GM23338 (cell line): ENCODE measurements at places on chromosomes 6 and 20.

DNA sequence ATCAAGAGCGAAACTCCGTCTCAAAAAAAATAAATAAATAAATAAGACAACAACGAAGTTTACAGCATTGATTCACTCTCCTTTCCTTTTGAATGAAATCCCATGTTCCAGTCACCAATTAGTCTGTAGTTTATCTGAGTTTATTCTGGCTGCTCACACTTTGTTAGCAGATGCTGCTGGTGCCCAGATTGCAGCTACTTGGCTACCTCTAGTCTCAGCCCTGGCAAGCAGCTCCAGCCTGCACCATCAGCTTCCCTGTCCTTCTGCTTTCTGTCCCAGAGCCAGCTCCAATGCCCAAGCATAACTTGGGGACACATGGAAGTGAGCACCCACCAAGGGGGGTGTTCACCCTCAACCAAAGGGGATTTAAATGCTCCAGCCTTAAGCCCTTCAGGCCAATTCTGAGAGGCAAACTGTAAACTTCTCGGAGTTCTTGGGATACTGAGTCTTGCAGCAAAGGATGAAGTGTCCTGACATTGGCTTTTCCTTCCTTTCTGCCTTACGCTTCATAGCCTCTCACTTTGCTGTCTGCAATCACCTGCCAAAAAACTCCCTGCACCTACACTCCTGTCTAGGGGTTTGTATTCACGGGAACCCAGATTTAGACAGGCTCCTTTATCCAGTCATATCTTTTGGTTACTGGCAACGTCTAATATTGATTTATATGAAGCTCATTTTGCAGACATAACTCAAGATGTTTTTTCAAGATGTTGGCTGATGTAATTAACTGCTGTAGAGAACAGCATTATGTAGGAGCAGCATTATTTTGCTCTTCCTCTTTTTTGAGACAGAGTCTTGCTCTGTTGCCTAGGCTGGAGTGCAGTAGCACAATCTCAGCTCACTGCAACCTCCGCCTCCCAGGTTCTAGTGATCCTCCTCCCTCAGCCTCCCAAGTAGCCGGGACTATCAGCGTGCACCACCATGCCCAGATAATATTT is 9.8 kb upstream of the TASP1 start:
- DNase-seq, result no peak

GRCh38 chr20:2293971-2294370 is 1.8 kb upstream of the TGM3 start:
- no peak for DNase-seq

DNA sequence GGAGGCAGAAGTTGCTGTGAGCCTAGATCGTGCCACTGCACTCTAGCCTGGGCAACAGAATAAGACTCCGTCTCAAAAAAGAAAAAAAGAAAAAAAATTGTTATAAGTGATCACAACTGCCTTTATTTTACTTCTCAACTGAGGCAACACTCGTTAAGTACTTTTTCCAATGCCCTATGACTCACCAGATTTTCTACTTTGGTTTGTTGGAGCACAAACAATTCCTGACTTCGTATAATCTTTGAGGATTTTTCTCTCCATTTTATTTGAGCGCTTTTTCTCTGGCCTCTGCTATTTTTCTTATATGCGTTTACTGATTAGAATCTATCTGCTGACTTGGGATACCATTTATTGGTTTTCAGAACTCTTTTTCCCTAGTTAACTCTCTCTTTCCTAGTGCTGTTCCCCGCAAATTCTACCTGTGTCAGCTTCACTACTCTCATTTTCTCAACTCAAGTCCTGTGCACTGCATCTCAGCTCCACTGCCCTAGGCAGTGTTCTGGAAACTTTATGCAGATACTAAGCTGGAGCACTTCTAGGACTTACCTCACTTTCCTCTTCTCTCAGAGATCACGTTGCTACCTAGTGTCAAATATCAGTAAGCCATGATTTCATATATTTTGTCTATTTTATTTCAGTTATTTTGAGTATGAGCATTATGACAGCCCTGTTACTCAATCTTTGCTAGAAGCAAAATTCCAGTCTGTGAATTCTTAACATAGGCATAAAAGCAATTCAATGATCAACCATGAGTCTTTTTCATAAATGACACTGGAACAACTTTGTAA is 1120.1 kb upstream of the CITED2 start:
- DNase-seq, result no peak

DNA sequence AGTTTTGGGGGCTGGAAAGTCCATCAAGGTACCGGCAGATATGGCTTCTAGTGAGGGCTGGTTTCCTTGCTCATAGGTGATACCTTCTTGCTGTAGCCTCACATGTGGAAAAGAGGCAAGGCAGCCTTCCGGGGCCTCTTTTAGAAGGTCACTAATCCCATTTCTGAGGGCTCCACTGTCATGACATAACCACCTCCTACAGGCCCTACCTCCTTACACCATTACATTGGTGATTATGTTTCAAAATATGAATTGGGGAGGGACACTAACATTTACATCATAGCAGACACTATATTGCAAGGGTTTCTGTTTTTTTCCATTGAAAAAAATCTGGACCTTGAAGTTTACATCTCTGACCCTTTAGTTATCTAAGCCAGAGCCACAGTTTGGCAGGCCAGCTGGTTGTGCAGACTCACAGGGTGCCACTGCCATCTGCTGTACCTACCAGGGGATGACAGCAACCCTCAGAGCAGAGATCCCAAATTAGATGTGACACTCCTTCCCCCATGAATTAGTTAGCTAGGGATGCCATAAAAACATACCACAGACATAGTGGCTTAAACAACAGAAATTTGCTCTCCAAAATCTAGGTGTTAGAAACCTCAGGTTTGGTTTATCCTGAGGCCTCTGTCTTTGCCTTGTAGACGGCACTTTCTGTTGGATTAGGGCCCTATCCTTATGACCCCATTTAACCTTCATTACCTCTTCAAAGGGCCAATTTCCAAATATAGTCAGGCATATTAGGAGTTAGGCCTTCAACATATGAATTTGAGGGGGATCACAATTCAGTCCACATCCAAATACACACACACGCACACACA is 166.4 kb upstream of the RNF217 start:
- DNase-seq, result peak; percentile 55

GRCh38 chr6:52649536-52650160 is 21.3 kb upstream of the TMEM14A start:
- DNase-seq, result no peak

DNA sequence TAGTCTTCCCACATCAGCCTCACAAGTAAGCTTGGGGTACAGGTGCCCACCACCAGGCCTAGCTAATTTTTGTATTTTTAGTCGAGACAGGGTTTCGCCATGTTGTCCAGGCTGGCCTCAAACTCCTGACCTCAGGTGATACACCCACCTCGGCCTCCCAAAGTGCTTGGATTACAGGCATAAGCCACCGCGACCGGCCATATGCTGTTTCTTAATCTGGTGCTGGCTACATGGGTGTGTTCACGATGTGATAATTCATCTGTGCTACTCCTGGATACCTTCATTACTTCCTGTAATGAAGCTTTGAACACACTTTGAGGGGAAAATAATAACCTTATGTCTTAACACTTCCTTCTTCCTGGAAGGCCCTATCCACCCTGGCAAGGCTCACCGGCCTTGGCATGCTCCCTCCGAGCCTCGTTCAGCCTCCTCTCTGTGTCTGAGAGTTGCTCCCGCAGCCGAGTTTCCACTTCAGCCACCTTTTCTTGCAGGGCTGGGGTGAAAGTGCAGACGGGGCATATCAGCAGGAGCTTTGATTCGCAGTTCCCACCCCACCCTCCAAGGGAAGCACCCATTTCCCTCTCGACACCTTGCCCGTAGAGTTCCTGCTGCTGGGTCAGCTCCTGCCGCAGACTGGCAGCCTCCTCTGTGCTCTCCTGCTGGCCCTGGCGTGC is 5.6 kb upstream of the PSORS1C2 start:
- no peak for DNase-seq

DNA sequence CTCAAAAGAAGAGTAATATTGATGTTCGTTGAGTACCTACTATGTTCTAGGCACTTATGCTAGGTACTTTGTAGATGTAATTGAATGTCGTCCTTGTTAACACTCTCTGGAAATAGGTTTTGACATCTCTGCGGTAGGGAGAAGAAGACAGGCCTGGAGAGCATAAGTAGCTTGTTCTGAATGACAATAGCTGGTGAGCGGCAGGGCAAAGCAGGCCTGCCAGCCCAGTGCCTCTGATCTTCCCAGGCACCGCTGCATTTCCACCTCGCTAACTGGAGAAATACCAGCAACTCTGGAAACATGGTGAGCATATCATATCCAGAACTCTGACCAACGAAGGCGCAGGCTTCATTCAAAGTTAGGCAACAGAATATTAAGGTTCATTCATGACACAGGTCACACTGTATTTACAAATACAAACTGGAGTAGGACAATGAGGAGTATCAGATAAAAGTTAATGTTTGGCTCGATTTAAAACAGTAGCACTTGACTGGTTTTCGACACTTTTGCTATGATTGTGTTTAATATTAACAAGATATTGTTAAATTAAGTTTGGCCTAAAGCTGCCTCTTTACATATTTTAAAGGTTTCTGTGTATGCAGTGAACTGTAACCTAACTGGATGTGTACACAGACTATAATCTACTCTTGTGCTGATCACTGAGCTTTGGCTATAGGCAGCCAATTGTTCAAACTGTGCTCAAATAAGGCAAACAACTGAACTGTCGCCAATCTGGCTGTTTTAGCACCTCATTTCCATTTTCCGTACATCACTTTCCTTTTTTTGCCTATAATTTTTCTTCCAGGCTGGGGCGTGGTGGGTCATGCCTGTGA is 54.1 kb downstream of the PPP1R3G start:
- peak; percentile 71 for DNase-seq

- no peak for DNase-seq
These were observed 103.3 kb downstream of the YTHDF1 start for GRCh38 chr20:63112491-63113219.

GRCh38 chr6:5241252-5241651 is 19.5 kb downstream of the LYRM4 start:
- DNase-seq, result peak; percentile 67

DNA sequence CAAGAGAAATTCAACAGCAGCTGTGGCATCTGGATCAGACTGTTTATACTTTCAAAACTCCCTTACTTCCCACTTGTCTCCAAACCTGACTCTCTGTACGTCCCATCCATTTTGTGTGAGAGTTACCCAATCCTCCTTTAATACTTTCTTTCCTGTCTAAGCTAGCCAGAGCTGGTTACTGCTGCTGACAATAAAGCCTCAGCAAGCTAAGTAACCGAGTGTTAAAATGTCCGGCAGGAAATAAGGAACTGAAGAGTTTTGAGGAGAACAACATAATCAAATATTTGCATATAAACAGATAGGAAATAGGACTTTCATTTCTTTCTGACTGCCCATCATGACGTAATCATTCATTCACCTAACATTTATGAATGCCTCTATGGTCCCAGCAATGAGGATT is 11.6 kb downstream of the TMEM30A start:
- DNase-seq, result no peak

DNA sequence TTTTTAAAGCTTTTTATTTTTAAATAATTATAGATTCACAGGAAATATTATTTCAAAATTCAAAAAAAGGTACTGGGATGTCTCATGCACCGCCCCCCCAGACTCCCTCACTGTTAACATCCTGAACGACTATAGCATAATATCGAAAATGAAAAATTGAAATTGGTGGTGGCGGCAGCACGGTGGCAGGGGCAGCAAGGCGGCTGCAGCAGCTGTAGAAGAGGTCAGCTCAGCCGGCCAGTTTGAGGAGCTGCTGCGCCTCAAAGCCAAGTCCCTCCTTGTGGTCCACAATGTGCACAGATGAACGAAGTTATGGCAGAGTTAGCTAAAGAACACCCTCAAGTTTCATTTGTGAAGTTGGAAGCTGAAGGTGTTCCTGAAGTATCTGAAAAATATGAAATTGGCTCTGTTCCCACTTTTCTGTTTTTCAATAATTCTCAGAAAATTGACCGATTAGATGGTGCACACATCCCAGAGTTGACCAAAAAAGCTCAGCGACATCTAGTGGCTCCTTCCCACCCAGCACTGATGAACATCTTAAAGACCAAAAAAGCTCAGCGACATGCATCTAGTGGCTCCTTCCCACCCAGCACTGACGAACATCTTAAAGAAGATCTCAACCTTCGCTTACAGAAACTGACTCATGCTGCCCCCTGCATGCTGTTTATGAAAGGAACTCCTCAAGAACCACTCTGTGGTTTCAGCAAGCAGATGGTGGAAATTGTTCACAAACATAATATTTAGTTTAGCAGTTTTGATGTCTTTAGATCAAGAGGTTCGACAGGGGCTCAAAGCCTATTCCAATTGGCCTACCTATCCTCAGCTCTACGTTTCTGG is 100.8 kb downstream of the FAM217A start:
- DNase-seq, result peak; percentile 78

DNA sequence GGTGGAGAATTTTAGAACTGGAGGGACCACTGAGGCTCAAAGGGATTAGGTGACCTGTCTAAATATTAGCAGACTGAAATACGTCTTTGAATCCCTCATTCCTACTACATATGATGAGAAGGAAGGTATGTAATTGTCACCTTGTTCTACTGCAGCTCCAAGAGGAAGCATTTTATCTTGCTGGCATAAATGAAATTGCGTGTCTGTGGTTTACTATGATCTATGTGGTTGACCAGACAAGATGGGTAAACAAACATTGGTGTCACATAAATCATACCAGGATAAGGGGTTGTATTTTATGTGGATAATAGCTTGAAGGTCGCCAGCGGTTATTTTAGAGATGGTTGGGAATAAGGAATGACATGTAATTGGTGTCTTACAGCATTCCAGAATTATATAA is 78.2 kb downstream of the LAMA4 start:
- no peak for DNase-seq

GRCh38 chr6:28940294-28940857 is 16.6 kb upstream of the TRIM27 start:
- DNase-seq, result peak; percentile 80

DNA sequence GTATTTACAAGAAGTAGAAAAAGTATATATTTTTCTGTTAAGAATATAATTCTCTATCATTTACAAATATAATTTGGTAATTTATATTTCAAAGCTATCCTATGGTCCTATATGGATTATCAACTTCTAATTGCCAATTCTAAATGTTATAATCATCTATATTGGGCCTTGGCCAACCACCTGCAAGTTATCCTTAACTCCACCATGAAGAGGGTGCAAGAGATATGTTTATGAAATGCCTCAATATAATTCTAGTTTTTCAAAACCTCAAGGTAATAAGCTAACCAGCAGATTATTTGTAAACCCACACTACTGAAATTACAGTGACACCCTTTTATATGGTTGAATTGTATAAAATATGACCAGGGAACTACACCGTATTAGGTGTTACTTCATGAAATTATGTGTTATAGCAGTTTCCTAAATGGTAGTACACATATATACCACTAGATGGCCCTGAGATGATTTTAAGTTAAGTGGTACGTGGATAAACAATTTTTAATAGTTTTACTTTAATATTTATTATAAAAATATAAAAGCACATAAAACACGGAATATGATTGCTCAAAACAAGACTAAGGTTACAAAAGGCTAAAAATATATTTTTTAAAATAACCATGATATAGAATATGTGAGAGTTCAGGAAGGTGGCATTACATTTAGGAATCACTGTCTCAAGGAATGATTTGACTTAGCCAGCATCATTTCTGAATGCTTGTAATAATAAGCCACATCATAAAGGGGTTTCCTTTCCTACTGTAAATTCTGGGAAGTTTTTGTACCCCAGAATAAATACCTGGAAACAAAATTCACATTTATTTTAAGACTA is 9.8 kb upstream of the PNISR start:
- DNase-seq, result peak; percentile 56

- no peak for DNase-seq
These were observed 96.9 kb upstream of the ARMC2 start for GRCh38 chr6:108751282-108751681.
